ENCODE measurements at places on chromosomes 6 and 20.

DNA sequence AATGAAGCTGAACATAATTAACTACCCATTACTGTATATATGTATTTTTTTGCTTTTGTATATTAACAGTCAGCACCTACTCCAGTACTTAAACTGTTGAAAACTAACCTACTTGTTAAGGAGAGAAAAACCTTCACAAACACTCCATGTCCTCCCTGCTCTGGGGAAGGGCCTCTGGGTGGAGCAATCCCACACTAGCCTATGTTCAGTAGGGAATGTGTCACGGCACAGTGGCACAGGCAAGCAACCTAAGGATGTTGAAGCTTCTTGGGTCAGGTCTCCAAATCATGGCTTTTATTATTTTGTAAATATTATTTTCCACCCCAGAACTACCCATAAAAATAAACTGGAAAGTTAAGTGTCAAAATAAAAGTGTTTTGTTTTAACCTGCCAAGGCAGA is 5.3 kb downstream of the MAN1A1 start:
- DNase-seq = no peak

DNA sequence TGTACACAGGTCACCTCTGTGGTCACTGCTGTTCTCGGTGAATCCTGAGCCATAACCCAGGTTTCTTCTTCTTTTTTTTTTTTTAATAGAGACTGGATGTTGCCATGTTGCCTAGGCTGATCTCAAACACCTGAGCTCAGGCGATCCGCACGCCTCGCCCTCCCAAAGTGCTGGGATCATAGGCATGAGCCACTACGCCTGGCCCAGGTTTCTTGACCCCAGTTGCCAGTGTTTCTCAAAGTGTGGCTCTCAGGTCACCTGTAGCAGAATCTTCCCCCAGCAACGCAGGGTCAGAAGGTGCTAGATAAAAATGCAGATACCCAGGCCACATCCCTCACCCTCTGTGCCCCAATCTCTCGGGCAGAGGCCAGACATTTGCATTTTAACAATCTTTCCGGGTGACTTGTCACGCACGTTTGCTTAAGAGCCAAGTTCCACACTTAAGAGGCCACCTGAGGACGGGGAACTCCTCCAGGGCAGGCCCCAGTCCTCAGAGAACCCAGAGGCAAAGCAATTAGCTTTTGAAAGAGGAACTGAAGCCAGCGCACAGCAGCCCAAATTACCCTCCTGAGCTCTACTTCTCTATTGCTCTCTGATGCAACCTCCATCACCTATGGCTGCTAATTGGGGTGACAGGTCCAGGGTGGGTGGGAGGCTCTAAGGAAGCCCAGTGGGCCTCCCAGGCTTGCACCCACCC is 81.8 kb downstream of the NFATC2 start:
- DNase-seq = no peak

GRCh38 chr20:51106011-51106410 is 83.1 kb upstream of the KCNG1 start:
- DNase-seq = no peak

DNA sequence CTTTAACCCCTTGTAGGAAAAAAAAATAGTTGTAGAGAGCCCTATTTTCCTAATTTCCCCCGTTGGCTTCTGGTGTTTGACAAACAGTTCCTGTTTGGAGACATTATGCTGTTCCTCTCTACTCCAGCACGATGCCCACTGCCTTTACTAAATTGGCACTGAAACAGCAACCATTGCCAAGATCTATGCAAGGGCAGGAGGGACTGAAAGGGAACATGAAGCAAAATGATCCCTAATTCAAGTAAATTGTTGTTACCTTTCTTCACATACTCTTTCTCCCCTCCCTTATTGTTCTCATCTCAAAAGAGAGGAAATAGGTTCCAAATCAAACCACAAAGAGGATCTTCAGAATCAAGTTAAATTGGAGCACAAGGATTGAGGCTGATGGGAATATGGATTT is 764.1 kb upstream of the MMS22L start:
- DNase-seq = no peak

- no peak for DNase-seq
Measured at GRCh38 chr6:52582446-52582845, 5.6 kb upstream of the TRAM2 start.

DNA sequence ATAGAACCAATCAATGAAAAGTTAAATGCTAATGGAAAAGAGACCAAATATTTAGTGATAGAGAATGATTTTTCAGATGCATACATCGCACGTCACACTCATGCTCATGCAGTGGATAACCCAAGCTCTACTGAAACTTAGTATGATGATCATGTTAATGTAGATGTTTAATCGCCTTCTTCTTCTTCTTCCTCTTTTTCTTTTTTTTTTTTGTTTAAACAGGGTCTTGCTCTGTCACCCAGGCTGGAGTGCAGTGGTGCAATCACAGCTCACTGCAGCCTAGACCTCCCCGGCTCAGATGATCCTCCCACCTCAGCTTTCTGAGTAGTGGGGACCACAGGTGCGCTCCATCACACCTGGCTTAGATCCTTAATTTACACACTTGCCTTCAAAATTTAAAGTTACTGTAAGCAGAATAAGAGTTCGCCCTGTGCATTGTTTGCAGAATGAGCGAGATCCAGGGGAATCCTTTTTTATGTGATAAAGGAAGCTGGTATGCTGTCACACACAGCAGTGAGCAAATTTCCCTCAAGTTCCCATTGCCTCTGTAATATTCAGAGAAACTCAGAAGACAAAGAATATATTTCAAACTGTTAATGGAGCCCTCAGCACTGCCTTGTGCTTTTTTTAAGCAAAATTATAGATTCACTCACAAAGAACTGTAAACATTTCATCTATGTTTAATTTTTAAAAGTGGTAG is 194.2 kb upstream of the SGK1 start:
- no peak for DNase-seq

DNA sequence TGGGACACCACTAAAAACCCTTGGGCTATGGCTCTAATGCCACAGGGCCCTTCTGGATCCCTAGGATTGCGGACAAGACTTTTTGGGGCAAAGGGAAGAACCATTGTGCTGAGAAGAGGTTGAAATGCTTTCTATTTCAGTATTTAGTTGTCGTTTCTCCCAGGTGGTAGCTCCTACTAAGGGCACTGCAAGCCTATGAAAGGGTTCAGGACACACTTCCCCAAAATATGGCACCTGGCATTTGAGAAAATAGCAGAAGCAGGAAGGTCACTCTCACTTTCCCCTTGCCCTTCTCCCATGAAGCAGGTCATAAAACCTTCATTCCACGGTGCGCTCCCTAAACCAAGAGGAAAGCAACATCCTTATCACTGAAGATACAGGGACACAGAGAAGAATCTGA is 125.4 kb upstream of the GPR6 start:
- no peak for DNase-seq

GRCh38 chr6:154403788-154404187 is 47.2 kb upstream of the IPCEF1 start:
- peak; percentile 53 for DNase-seq

DNA sequence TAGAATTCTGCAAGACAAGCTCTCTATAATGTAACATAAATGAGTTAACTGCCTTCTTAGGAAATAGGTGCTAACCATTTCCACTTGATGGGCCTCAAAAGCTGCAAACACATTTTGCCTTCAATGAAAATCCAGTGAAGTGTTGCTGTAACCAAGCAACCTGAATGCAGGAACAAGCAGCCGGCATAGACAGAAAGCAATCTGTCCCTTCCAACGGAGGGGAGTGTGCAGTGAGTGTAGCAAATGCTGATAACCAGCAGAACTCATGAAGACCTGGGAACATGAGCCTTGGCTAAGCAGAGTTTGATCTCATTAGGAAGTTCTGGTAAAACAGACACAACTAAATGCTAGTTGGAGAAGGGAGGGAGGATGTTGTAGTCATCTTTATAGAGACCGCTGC is 697.8 kb downstream of the KIF16B start:
- peak; percentile 86 for DNase-seq

- DNase-seq = no peak
Measured at GRCh38 chr20:4326195-4327065, 311.1 kb upstream of the RNF24 start.

GRCh38 chr20:53208110-53208832 is 236.1 kb downstream of the TSHZ2 start:
- DNase-seq = no peak

DNA sequence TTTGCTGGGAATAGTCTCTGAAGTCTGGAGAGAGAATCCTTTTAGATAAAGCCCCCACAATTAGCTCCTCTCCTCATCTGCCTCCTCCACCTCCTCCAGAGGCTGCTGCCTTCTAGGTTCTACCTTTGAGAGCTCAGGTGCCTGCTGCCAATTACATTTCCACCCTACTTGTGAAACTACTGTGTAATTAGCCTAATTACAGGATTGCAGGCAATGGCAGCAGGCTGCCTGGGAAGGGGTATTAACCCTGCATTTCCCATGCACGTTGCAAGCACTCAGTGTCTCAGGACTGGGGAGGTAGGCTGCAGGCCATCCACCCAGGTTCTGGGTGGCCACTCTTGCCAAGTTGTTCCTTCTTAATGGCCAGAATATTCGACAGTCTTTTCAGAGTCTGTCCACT is 215.6 kb upstream of the ZNF217 start:
- no peak for DNase-seq

DNA sequence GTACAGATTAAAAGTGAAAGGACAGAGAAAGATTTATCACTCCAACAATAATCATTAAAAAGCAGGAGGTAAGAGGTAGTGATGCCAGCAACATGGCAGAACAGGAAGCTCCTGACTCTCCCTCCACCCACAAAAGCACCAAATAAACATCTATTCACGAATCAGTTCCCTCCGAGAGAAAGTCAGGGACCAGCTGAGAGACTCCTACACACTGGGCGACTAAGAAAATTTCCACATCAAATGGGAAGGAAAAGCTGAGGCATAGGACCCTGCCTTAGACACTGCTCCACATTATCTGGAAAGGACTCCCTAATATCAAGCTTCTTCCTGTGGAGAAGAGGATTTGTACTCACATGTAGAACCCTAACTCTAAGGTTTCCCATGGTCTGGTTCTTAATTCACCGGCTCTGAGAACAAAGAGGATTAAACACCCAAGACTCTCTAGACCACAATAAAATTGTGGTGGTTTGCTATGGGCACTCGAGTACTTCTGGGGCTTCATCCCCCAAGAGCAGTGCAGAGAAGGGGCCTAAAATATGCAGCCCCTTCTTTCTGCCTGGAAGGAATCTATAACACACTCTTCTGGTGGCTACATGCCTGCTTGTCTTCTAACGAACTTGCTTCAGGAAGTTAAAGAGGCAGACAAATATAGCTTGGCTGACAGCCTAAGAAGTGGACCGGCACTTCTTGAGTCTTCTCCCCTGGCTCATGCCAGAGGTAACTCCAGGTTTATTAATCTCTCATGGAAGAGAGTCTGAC is 29.4 kb upstream of the ASF1A start:
- no peak for DNase-seq

All from NCI-H345 (cell line).